ENCODE measurements at places on chromosomes 16 and 17.

DNA sequence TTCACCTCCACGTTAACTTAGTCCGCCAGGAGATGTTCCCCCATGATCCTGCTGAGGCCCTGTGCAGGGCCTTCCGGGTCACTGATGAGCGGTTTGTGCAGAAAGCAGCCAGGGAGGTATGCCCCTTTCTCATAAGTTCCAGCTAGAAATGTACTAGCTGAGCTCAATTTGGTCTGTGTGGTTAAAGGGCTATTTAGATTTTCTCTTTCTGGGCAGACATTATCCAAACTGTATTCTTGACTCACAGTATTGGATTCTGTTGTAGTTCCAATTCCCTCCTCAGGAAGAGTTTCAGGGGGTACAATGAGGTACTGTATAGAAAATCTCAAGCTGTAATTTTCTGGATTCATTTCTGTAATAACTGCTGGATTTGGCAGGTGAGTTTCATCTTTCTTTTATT is 137.1 kb downstream of the TRIM37 start:
- H3K4me3 ChIP-seq = no peak overlapping the region
- no peak overlapping the region for H3K27ac ChIP-seq
- H3K36me3 ChIP-seq = no peaks in the 10 kb centered on the region
- no peaks in the 10 kb centered on the region for H3K27me3 ChIP-seq

DNA sequence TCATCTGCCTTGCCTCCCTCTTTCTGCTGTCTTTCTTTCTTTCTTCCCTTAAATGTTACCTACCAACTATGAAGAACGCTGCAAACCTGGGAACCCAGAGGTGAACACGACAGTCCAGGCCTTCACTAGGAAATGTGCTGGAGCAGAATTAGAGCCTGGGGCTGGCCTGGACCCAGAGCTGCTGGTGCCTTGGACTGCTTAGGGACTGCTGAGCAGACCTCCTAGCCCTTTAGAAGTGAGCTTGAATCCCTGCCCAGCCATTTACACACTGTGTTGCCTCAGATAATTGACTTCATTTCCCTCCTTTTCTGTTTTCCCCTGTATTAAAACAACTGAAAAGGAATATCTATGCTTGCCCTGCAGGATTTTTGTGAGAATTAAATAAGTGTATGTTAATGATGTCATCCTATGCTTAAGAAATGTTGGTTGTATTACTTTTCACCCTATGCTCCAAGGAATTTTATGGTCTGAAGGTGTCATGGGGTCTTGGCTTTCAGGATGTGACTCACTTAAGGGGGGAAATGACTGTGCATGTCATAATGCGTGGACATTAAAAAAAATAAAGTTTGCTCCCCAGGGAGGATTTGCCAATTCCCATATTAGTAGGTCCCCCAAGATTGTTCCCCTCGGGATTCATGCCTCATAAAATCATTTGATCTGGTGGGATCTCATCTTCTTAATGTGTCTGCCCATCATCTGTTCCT is 11.5 kb downstream of the CDH13 start:
- peaks cover 8% of the 10 kb centered on the region for H3K4me1 ChIP-seq
- DNase-seq = no peak
- H3K27me3 ChIP-seq = no peaks in the 10 kb centered on the region
- H3K4me3 ChIP-seq = no peak overlapping the region
- H3K36me3 ChIP-seq = no peaks in the 10 kb centered on the region

- peaks cover 24% of the 10 kb centered on the region for H3K4me1 ChIP-seq
- peak overlapping the region; percentile 95 for H3K4me3 ChIP-seq
- DNase-seq = no peak
- peaks cover 45% of the 10 kb centered on the region for H3K36me3 ChIP-seq
Measured at GRCh38 chr16:67560827-67561342, 1.4 kb upstream of the CTCF start.

- no peak for DNase-seq
- no peak overlapping the region for H3K27ac ChIP-seq
- H3K4me3 ChIP-seq = no peak overlapping the region
- H3K36me3 ChIP-seq = peaks cover 59% of the 10 kb centered on the region
Measured at GRCh38 chr16:71775949-71776348, 32.7 kb downstream of the AP1G1 start.
